ENCODE measurements at places on chromosomes 7 and 10.

GRCh38 chr10:96850825-96851224 lies 18.7 kb downstream of the LCOR start:
- no peak for DNase-seq

- DNase-seq = no peak
Observed at GRCh38 chr7:150371996-150372270, 3.3 kb downstream of the REPIN1 start.

DNA sequence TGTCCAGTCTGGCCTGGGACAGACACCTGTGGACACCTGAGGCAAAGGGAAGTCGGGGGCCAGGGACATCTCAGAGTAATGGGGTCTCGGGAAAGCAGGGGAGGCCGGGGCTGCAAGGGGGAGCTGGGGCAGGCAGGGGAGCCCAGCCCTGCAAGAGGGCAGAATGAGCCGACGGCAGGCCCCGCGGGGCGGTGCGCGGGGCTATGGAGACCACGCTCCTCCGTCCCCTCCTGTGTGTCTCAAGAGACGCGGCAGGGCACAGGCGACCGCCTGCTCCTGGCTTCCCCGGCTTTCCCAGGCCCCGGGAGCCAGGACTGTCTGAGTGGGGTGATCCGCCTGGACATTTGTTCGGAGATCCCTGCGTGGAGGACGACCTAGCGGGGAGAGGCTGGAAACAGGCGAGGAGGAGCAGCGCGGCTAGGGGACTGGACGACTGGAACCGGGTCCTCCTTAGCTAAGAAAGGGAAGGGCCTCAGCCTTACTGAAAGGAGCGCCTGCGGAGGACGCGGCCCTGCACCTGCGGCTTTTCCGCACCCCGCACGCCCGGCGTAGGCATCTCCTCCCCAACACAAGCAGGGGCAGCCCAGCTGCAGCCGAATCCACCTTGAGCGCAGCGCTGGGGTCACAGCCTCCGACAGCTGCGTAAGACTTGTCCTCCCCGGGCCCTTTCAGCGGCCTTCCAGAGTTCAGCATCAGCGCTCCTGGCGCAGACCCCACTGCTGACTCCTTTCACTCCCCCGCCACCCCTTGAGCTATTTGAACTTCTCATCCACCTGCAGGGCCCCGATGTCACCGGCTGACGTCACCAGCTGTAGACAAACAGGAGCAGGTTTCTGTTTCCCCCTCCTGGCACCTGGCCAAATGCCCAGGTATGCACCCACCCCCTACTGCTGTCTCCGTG lies 176.4 kb downstream of the ZNF248 start:
- no peak for DNase-seq

DNA sequence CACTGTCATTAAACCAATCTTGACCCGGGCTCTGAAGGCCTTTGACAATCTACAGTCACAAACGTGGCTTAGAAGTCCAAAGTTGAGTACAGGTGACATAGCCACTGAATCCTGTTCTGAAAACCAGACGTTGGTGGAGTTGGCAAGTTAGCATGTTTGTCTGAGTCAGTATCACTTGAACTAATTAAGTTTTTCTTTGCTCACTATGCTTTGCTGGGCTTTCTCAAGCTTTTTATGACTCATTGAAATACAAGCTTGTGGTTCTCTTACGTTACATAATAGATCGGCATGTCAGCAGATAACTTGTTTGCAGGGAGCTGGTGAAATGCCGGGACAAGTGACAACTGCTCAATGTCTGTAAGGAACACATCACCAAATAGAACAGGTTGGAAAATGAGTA lies 53.8 kb downstream of the ARL5B start:
- no peak for DNase-seq

GRCh38 chr10:3166496-3167290 lies 5.9 kb downstream of the PITRM1 start:
- no peak for DNase-seq

DNA sequence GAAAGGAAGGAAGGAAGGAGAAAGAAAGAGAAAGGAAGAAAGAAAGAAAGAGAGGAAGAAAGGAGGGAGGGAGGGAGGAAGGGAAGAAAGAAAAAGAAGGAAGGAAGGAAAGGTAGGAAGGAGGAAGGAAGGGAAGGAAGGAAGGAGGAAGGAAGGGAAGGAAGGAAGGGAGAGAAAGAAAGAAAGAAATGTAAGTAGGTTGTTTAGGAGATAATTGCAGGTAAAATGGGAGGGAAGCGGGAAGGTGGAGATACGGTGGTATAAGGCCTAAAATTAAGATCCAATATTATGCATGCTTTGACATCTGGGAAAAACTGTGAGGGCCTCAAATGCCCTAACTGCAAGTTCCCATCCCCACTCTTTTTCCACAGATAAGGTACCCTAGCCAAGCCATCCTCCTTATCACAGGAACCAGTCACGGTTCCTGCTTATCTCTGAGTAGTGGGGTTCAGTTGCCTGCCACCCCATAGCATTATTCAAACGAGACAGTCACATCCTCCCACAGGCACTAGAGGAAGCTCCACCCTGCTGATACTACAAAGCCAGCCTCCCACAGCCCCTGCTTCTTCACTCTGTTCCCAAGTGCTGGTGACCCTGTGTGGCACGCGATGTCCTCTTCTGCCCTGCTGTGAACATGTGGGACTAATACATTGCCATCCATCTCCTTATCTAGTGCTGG lies 28.7 kb downstream of the ST8SIA6 start:
- DNase-seq = no peak

DNA sequence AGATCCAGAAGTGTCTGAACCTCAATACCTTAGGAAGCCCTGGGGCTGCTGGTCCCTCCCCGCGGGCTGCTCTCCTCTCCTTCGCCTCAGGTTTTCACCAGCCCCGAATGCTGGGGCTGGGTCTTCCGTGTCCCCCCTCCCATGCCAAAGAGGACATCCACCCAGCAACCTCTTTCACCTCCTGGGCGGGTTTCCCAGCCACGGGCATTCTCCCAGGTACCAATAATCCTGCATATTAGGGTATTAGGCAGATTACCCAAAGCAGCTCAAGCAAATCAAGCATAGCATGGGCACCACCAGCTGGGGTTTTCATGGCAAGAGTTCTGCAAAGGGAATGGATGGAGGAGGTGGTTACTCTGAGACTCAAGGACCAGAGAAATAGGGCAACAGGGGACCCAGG lies 224.4 kb downstream of the KCNMA1 start:
- DNase-seq = no peak

DNA sequence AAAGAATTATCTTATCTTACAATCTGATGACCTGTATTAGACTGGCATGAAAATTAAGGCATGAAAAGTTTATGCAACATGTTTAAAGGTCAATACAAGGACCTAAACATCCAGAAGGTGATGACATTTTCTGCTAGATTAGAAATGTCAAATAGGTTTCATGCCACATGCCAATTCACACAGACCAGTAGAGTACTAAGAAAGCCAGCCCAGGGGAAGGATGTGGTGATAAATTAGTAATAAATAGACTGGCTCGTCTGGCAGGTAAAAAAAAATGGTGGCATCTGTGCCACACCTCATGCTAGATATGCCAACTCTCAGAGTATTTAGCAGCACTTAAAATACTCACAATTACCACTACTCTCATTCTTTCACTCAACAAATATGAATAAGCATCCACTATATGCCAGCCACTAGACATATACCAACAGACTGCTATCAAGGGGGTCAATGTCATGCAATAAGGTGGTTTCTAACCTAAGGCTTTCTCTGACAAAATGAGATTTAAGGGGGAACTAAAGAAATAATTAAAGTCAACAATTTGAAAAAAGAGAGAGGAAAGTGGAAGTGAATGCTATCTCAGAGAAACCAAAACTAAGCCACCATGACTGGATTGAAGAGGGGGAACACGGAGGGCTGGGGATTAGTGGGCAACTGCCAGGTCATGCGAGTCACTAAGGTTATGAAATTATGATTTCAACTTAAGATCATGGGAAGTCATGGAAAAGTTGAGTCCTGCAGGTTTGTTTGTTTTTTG lies 83.5 kb downstream of the SGMS1 start:
- DNase-seq = no peak

- DNase-seq = no peak
Observed at GRCh38 chr7:132349075-132349474, 227.2 kb downstream of the PLXNA4 start.

GRCh38 chr10:131749767-131750142 lies 151.1 kb upstream of the PPP2R2D start:
- no peak for DNase-seq

- no peak for DNase-seq
Observed at GRCh38 chr10:85524001-85524666, 842.5 kb downstream of the GRID1 start.

GRCh38 chr7:29139796-29140195 lies 6.5 kb downstream of the CPVL start:
- DNase-seq = no peak

DNA sequence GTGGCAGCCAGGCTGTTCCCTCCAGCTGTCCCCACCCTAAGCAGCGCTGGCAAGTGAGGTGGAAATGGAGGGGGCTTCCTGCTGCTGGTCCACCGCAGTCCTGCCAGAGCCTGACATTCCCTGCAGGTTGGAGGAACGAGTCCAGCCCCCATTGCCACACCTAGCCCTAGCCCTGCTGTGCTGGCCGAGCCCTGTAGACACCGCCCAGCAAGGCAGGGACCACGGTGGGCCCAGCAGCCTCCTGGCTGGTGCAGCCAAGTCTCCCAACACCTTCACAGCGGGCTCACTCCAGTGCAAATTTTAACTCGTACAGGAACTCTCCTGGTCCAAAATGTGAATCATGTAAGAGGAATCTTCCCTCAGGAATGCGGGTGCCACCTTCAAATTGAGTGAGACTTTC lies 116.3 kb downstream of the PAXIP1 start:
- DNase-seq = no peak

DNA sequence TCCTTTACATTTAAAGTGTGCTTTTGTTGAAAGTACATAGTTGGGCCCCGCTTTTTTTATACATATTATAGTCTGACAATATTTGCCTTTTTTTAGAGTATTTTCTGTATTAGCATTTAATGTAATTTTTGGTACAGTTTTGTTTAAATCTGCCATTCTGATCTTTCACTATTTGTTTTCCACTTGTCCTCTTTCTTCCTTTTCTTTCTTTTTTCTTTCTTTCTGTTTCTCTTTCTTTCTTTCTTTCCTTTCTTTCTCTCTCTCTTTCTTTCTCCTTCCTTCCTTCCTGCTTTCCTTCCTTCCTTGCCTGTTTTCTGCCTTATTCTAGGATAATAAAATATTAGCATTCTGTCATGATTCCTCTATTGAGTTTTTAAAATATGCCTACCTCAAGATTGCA lies 9.5 kb downstream of the LIPK start:
- DNase-seq = no peak

- DNase-seq = no peak
Observed at GRCh38 chr10:79268742-79269141, 78.5 kb upstream of the PPIF start.

GRCh38 chr10:10532236-10532635 lies 485.4 kb upstream of the CELF2 start:
- no peak for DNase-seq

DNA sequence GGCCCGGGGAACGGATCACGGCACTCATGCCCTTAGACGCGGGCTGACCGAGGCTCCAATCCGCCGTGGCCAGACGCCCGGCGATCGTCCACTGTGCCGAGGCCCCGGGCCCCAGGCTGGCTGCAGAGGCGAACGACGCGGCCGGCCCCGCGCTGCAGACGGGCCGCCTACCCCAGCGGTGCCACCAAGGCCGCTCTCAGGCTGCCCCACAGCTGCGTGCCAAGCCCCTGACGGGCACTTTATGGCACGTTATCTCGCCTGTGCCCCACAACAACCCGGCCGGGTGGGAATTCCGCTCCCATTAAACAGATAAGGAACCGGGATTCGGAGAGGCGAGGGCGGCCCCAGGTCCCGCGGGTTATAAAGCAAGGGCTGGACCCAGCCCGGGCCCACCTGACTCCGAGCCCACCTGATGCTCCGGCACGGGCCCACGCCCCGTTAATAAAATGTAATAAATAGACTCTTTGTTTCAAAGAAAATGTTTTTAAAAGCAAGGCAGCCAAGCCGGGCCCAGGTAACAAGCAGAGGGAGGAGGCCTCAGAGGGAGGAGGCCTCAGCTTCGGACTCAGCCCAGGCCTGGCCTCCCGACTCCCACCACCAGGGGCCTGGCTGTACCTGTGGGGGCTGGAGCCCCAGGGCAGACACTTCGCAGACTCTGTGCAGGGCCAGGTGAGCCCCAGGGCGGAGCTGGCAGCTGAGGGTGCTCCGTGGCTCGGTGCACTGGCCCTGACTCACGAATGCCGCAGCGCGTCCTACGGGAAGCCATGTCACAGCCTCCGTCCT lies 79.7 kb downstream of the FOXL3 start:
- DNase-seq = no peak

DNA sequence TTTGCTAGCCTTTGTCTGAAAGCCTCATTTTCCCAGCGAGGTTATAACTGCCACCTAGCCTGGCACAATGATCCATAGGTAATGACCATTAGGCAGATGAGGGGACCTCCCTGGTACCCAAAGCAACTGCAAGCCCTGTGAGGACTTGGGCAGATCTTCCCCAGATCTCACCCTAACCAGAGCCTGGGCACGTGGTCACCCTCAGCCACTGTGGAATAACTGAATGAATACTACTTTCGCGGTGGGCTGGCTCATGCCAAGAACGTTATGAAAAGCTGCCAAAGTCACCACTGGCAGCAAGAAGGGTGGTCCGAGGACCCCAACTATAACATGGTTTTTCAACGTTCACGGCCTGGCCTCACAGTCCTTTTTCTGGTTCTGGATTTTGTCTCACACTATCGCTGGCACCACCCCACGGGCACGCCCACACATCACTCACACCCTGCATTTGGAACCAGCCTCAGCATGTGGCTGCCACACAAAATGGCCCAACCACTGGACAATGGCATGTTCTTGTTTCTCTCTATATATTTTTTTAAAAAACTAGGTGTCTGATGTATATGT lies 3.4 kb downstream of the PRKAG2 start:
- DNase-seq = no peak

DNA sequence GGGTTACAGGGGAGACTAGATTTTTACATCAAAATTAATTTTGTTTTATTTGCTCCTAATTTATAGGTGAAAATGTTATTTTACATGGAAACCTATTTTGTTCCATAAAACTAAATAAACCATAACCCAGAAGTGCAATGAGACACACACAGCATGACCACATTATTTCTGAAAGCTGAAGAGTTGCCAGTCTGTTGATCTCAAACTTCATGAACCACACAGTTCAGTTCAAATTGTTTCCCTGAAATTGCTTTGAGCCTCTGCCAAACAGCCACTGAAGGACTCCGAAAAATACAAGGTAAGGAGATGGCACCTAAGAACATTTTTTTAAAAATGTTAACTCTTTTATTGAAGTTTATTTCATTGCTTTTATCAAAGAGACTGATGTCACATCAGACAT lies 25.0 kb upstream of the ITGB8 start:
- no peak for DNase-seq

DNA sequence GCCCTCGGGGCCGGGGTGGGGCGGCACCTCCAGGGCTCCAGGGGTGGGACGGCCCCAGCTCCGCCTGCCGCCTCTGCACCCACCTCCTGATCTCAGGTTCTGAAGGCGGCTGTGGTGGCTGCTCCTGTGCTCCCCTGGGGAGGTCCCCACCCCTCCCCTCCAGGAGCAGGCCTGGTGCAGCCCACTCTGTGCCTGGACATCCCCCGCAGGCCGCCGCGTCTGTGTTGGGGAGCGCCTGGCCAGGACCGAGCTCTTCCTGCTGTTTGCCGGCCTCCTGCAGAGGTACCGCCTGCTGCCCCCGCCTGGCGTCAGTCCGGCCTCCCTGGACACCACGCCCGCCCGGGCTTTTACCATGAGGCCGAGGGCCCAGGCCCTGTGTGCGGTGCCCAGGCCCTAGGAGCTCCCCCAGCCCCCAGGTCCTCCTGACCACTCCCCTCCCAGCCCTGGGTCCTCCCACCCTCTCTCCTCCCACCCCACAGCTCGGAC lies 5.5 kb downstream of the CYP2W1 start:
- no peak for DNase-seq

- DNase-seq = no peak
Observed at GRCh38 chr10:5502571-5503476, 3.5 kb upstream of the CALML5 start.

Data from stimulated activated CD4-positive, alpha-beta T cell treated with anti-CD3 and anti-CD28 coated beads, Interleukin-15, amount 100 ng/mL, for 1 hour (primary cell).